ENCODE measurements at places on chromosomes 5 and 9. TPM values are rescaled to one million over a fixed set of nuclear protein-coding genes. Genes with fewer than 3 reads are reported as not detected.

DNA sequence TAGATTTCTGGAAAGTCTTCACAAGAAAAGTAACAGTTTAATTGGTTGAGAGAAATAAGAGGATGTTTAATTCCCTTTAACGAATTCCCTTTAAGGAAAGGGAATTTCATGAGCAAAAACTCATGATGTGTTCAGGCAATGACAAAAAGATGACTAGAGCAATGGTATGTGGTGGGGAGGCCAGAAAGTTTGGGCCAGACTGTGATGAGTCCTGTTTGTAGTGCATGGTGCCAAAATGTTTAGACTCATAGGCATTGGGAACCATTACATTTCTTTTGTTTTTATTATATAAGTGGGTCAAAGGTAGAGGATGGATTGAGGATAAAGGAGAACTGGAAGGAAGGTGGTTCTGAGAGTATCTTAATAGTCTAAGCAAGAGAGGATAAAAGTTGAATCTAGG, 10.9 kb downstream of the CNTRL start:
- H3K4me3 ChIP-seq: no peak overlapping the region
- H3K4me1 ChIP-seq: no peaks in the 10 kb centered on the region

The CERCAM gene
- 70.5 TPM for total RNA-seq

GRCh38 chr9:136666372-136667213, 3.9 kb downstream of the EGFL7 start:
- H3K4me3 ChIP-seq: peak overlapping the region; percentile 53
- H3K4me1 ChIP-seq: peaks cover 5% of the 10 kb centered on the region
- H3K27me3 ChIP-seq: peaks cover 10% of the 10 kb centered on the region
- DNase-seq: no peak
- H3K36me3 ChIP-seq: no peaks in the 10 kb centered on the region

DNA sequence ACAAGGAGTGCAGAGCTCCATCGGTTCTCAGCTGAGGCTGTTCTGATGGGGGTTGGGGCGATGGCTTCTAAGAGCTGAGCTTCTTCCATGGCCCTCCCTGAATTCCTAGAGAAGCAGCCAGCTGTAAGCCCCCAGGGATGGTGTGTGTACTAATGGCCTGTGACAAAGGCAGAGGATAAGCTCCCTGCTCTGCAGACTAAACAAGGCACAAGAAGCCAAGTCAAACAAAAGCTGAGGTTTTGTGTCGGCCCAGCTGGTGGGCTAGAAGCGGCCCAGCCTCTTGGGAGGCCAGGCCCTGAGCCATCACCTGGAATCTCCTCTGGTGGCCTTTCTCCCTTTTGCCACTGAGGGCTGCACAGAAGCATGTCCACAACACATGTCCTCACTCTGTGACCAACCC, 75.0 kb upstream of the XPA start:
- H3K4me3 ChIP-seq: no peak overlapping the region
- no peak for DNase-seq
- no peak overlapping the region for H3K27ac ChIP-seq

DNA sequence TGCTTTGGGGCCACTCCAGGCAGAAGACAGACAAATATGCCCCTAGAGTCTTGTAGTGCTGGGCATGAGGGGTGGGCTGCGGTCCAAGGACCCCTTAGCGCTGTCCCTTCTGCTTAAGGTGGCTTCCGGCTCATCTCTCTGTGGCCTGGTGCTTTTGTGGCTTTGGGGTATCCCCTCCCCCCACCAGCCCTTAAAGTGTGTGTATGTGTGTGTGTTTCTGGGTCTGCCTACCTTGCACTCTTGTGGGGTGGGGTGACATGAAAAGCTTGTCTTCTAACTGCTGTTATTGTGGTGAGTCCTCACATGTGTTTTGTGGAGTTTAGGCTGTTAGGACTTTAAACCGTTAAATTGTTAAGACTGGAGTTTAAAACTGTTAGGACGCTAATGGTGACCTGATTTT, 23.6 kb downstream of the MARCHF6 start:
- no peak overlapping the region for H3K27ac ChIP-seq
- DNase-seq: no peak
- H3K27me3 ChIP-seq: no peaks in the 10 kb centered on the region
- no peak overlapping the region for H3K4me3 ChIP-seq
- H3K36me3 ChIP-seq: peaks cover 6% of the 10 kb centered on the region

GRCh38 chr5:158618256-158618655, 481.5 kb downstream of the EBF1 start:
- DNase-seq: no peak
- no peaks in the 10 kb centered on the region for H3K4me1 ChIP-seq
- no peak overlapping the region for H3K27ac ChIP-seq
- H3K36me3 ChIP-seq: no peaks in the 10 kb centered on the region
- no peak overlapping the region for H3K4me3 ChIP-seq

The LCN1 gene
- not detected for total RNA-seq

The C9 gene
- total RNA-seq: 0.96 TPM

DNA sequence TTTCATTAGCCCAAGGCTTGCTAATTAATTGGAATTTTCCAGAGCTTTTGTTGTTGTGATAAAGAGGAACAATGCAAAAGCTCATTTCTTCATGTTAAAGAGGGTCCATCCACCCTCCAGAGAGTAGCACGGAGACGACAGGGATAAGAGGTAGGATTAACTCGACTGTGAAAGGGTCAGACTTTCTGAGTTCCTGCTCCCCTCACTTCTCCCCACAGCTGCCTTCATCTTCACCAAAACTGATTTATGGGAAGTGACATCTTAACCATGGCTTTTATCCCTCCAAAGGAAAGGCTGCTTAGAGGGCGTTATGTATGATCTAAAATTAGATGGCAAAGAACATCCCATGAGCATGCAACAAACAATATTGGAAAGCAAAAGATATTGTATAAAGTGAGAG, 135.5 kb downstream of the GLIS3 start:
- DNase-seq: no peak
- no peaks in the 10 kb centered on the region for H3K36me3 ChIP-seq
- H3K4me1 ChIP-seq: no peaks in the 10 kb centered on the region

DNA sequence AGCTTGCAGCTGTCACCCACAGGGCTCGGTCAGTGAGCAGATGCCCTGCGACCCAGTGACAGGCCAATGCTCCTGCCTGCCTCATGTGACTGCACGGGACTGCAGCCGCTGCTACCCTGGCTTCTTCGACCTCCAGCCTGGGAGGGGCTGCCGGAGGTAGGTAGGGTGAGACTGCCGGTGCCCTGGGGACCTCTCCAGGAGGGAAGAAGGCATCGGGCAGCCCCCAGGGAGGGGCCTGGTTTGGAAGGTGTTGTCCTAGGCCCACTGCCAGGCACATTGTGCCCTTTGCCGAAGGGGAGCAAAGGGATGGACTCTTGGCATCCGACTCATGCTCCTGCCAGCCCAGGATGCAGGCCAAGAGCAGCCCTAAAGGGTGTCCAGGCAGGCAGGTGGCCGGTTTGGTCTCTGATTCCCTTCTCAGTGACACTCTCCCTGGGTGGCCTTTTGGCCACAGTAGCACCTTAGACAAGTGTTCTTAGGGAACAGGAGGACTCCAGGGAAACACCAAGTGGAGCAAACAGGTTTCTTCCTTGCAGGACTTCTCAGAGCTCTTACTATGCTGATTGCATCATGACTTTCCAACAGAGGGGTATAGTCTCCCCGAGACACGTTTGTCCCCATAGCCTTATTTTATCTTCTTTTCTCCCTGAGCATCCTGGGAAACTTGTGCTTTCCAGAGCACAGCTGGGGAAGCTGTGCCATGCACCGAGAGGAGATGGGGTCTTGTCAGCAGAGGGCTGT, 28.1 kb upstream of the AIF1L start:
- no peak overlapping the region for H3K27ac ChIP-seq
- H3K36me3 ChIP-seq: no peaks in the 10 kb centered on the region
- no peak overlapping the region for H3K4me3 ChIP-seq
- no peak for DNase-seq
- H3K27me3 ChIP-seq: no peaks in the 10 kb centered on the region

GRCh38 chr9:135512904-135513303, 8.3 kb upstream of the LCN1 start:
- no peaks in the 10 kb centered on the region for H3K4me1 ChIP-seq
- H3K36me3 ChIP-seq: no peaks in the 10 kb centered on the region
- no peak overlapping the region for H3K4me3 ChIP-seq

The UNC13B gene
- 26.5 TPM for total RNA-seq

DNA sequence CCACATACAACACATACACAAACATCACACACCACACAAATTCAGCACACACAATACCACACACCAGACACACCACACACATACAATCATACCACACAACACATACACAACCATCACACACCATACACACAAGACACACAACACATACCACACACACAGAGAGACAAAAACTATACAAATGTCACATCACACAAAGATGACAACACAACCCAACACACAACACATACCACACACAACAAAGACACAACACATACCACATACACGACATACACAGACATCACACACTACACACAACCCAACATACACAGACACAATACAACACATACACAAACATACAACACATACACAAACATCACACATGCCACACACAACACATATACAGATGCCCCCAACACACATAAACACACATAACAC, 44.8 kb downstream of the ROR2 start:
- no peak overlapping the region for H3K4me3 ChIP-seq
- no peak overlapping the region for H3K27ac ChIP-seq
- H3K4me1 ChIP-seq: no peaks in the 10 kb centered on the region
- no peak for DNase-seq

- H3K36me3 ChIP-seq: peaks cover 30% of the 10 kb centered on the region
- no peak overlapping the region for H3K27ac ChIP-seq
- DNase-seq: no peak
- no peak overlapping the region for H3K4me3 ChIP-seq
- no peaks in the 10 kb centered on the region for H3K4me1 ChIP-seq
These were observed 30.2 kb downstream of the SREK1 start for GRCh38 chr5:66174338-66174737.

The SSBP2 gene
- total RNA-seq: 22.4 TPM

The ARHGEF37 gene
- total RNA-seq: 13.4 TPM

GRCh38 chr5:111070272-111071134, 1.0 kb upstream of the TSLP start:
- no peaks in the 10 kb centered on the region for H3K27me3 ChIP-seq
- peaks cover 3% of the 10 kb centered on the region for H3K4me1 ChIP-seq
- H3K4me3 ChIP-seq: peak overlapping the region; percentile 61
- H3K36me3 ChIP-seq: no peaks in the 10 kb centered on the region
- no peak overlapping the region for H3K27ac ChIP-seq

DNA sequence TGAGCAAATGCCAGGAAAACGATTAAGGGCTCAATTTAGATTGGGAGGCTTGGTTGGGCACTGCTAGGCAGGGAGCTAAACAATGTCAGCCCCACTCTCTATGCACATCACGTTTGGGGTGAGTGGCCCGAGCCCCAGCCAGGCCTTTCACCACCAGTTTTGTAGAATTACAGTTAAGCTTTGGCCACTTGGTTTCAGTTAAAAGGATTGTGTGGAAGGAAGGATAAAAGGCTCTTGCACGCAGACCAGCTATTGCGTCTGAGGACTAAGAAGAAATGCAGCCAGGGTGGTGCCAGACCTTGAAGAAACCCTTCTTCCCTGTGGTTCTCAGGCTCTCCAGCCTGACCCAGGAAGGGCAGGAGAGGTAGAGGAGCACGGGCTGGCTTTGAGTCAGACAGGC, 125.3 kb upstream of the SLC44A1 start:
- no peak overlapping the region for H3K27ac ChIP-seq
- no peak overlapping the region for H3K4me3 ChIP-seq
- H3K4me1 ChIP-seq: no peaks in the 10 kb centered on the region
- H3K36me3 ChIP-seq: no peaks in the 10 kb centered on the region
- no peaks in the 10 kb centered on the region for H3K27me3 ChIP-seq

The SLC6A19 gene
- total RNA-seq: not detected
